ENCODE measurements at places on chromosomes 13 and 19. TPM values are rescaled to one million over a fixed set of nuclear protein-coding genes. Genes with fewer than 3 reads are reported as not detected.

DNA sequence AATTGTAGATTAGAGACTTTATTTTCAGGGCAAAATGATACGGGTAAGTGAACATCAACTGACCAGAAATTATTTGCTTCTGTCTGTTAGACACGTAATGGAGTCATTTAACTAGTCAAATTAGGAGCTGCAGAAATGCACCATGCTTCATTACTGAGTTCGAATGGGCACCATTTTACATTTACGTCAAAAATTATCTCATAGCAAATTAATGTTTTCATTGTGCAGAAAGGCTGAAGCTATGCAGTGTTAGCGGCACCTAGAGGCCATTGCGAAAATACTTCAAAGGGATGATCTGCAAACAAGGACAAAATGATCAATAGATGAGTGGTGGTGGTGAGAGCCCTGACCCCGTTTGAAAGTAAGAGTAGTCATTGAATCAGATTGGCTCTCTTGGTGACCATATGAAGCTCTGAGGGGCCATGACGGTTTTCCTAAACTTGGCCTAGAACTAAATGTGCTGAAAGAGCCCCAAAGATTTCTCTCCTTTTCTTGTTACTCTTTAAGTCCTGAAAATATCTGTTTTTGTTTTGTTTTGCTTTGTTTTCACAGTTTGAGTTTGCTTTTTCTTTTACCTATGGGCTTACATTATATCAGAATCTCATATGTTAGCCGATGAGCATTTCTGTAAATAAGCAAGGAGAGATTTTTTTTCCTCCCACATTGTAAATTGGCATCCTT is 277.9 kb downstream of the ZNF536 start:
- no peak overlapping the region for H3K27ac ChIP-seq
- H3K27me3 ChIP-seq = peaks cover 7% of the 10 kb centered on the region

DNA sequence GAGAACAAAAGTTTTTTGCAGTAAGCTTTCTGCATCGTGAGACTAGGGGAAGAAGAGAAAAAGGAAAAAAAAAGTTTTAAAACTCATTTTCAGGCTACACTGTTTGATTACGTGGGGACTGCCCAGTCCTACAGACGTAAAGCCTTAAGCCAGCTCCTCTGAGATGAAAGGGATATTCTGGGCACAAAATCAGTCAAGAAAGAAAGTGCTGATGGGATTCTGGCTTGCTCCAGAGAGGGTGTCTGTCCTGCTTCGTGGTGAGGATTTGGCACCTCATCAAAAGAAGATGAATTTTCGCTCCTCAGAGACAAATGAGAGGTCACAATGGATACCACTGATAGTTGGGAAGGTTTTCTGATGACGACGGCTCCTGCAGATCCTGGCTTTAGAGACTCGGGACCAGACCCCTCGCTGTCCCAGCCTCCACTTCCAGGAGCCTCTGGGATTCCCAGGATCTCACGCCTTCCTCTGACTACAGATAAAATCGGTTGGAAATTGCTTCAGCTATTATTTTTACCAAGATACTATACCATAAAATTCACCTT is 9.7 kb downstream of the TEX29 start:
- H3K4me1 ChIP-seq = no peaks in the 10 kb centered on the region
- no peak overlapping the region for H3K4me3 ChIP-seq
- H3K27ac ChIP-seq = no peak overlapping the region
- H3K27me3 ChIP-seq = no peaks in the 10 kb centered on the region
- DNase-seq = no peak
- no peaks in the 10 kb centered on the region for H3K36me3 ChIP-seq

- DNase-seq = no peak
- no peak overlapping the region for H3K27ac ChIP-seq
- no peak overlapping the region for H3K4me3 ChIP-seq
- H3K27me3 ChIP-seq = no peaks in the 10 kb centered on the region
- no peaks in the 10 kb centered on the region for H3K4me1 ChIP-seq
These were observed 9.4 kb upstream of the LRRC63 start for GRCh38 chr13:46202188-46202795.

DNA sequence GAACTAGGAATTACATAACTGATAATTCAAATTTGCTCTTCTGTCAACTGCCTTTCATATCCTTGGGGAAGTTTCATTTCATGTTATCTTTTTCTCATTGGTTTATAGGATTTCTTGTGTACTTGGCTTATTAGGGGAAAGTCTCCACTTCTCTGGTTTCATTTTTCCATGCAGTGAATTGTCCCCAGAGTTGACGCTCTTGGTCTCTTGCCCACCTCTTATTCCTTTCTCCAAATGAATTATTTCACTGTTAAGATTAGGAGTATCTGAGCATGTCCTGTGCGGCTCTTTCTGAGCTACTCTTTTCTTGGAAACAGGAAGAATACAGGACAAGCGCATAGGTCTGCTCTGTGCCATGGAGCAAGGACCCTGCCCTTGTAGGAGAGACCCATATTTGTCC is 104.8 kb downstream of the POSTN start:
- peaks cover 29% of the 10 kb centered on the region for H3K4me1 ChIP-seq
- no peaks in the 10 kb centered on the region for H3K27me3 ChIP-seq
- no peak for DNase-seq
- no peaks in the 10 kb centered on the region for H3K36me3 ChIP-seq

DNA sequence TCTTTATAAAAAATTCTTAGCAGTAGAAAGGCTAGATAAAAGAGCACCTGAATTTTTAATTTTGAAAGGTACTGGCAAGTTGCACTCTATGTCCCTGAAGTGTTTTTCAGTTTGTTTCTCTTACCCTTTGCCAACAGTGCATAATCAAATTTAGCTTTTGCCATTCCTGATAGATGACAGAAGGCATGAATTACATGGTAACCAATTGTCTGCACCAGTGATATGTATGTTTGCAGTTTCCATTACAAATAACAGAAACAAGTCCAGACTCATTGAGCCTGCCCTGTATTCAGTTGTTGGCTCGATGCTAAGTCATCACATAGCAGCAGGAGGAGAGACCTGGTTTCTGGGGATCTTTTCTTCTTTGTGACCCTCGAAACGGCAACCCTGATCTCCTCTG is 309.8 kb downstream of the DNAJC15 start:
- H3K36me3 ChIP-seq = no peaks in the 10 kb centered on the region
- peaks cover 15% of the 10 kb centered on the region for H3K4me1 ChIP-seq
- no peak for DNase-seq
- no peak overlapping the region for H3K27ac ChIP-seq
- H3K27me3 ChIP-seq = no peaks in the 10 kb centered on the region
- H3K4me3 ChIP-seq = no peak overlapping the region

CYP4F11 gene
- 1.6 TPM for total RNA-seq

CACNA1A gene
- 0.45 TPM for total RNA-seq

Measured in heart left ventricle (tissue), 16 donors.